Esophagus mucosa (tissue), 1 donor: ENCODE measurements at places on chromosomes 3 and 15. TPM values are rescaled to one million over a fixed set of nuclear protein-coding genes. Genes with fewer than 3 reads are reported as not detected.

Gene ICE2
- 29.1 TPM for total RNA-seq

Gene IGSF11
- 0.32 TPM for total RNA-seq

Gene PPP1R14D
- not detected for total RNA-seq

Gene APOD
- 3.5 TPM for total RNA-seq

Gene CD80
- total RNA-seq, result 0.08 TPM
